Sigmoid colon (tissue), 7 donors: ENCODE measurements at places on chromosomes 2 and 18.

GRCh38 chr2:190050001-190050400, 12.5 kb downstream of the MSTN start:
- DNase-seq, result no peak

- no peak for DNase-seq
Measured at GRCh38 chr2:158047156-158047611, 54.5 kb upstream of the UPP2 start.

DNA sequence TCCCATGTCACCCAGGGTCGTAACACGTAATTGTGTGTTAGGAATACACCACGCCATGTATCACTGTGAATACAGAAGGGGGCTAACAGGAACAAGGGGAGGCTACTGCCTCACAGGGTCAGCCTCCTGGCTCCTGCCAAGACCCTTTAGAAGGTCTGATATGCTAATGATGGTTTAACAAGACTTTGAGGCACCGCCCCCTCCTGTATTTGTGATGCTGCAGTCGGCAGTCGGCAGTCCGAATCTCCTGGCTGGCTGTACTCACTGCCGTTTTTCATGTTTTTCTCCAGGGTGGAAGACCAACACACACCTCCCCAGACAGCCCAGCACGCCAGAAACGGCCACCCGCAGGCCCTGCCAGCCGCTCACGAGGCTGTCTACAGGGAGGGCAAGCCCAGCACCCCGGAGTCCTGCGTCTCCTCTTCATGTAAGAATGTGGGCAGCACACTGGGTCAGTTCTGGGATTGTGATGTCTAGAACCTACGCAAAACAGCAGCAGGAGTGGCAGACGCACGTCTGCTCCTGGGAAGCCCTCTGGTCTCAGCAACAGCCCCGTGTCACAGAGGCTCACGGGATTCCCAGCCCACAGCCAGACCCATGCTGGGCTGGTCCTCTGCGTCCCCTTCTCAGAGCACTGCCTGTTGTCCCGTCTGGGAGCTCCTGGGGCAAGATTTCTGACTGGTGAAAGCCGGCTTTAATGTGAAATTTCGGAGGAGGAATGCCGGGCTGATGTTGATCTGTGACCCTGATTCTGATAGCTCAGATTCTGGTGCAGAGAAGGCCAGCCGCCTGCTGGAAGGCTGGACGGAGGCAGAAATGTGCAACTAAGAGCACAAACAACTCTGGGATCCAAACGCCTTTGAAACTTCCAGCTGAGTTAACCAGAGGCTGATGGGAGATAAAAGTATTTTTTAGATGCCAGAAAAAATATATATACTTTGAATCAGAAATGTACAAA, 39.7 kb upstream of the B3GNT7 start:
- peak; percentile 72 for DNase-seq

- no peak for DNase-seq
Measured at GRCh38 chr2:236673823-236674185, 104.2 kb downstream of the ACKR3 start.

GRCh38 chr2:44668336-44668735, 273.2 kb upstream of the SIX3 start:
- no peak for DNase-seq

- no peak for DNase-seq
Measured at GRCh38 chr2:73020306-73020656, 51.2 kb downstream of the SFXN5 start.

DNA sequence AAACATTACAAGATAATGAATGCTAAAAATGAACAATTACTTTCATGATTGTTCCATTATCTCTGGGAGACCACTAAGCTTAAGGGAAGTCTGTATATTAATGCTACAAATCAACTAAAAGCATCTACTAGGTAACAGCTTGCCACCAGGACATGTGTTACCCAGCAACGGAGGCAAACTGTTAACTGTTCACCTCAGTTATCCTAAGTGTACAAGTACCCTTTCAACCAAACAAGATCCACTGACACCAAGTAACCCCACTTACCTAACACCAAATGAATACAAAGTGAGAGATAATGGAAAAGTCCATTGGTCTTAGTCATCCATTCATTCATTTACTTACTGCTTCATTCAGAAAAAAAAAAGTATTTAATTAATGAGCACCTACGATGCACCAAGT, 54.7 kb upstream of the KIDINS220 start:
- no peak for DNase-seq

DNA sequence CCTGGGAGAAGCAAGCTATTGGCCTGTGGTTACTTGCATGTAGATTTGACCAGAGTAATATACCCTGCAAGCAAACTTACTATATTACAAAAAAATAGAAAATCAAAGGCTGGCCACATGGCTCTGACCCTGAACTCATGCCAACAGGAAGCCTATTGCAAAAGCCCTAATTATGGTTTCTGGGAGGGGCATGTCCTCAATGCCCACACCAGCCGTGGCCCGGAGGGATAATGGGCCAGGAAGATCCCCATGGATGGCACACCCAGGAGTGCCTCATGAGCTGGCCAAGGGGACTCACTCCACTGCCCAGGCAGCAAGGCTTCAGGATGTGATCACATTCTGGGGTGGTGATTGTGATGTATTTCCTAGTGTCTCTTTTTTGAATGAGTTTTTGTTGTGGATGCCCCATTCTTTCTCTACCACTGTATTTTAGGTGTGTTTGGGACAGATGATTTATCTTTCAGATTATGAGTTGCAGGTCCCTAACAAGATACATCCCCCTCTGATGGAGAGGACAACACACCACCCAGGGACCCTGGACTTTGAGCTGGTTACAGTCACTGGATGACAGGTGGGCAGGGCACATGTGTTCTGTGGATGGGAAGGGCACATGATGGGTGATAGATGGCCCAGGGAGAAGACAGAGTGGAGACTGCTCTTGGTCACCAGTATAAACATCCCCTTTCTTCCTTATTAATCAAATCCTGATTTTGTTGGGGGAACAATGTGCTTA, 18.7 kb upstream of the TFCP2L1 start:
- no peak for DNase-seq

- DNase-seq, result no peak
Measured at GRCh38 chr2:222424276-222424728, at the start of gene SGPP2. SGPP2 (plus strand) TSS chr2:222424543; CDS start chr2:222424603, 60 bp downstream.

DNA sequence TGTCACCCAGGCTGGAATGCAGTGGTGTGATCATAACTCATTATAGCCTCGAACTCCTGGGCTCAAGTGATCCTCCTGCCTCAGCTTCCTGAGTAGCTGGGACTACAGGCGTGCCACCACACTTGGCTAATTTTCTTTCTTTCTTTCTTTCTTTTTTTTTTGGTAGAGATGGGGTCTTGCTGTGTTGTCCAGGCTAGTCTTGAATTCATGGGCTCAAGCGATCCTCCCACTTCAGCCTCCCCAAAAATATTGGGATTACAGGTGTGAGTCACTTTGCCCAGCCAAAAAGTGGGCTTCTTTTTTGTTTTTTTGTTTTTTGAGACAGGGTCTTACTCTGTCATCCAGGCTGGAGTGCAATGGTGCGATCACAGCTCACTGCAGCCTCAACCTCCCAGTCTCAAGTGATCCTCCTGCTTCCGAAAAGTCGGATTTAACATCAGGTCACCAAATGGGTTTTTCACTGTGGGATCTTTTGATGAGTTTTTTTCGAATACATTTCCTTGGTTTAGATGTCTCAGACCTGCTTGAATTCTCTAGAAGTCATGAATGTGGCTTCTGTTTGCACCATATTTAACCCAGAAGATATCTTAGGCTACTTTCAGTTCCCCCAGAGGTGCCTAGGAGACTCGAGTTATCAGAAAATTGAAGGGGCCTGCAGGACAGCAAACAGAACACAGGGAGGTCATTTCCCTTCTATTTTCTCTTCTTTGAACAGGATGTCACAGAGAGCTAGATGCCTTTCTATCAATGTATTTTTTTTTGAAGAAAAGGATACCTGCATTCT, 8.9 kb downstream of the RAB31 start:
- DNase-seq, result peak; percentile 8

DNA sequence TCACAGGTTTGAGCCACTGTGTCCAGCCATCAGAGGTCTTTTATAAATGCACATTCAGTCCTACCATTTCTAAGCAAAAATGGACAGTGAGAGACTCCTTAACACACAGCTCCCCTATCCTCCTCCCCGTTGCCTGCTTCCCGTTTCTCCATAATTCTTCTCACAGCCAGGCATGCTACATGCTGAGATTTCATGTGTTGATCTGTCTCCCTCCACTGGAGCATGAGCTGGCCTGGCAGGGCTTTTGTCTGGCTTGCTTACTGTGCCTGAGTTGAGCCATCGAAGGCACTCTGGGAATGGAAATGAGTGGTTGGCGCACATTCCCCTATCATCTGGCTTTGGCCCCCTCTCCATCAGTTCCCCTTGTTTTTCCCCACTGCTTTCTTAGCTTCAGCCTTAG, 413.5 kb downstream of the PTPRM start:
- DNase-seq, result no peak

GRCh38 chr2:129404000-129404685, 575.3 kb upstream of the RAB6C start:
- DNase-seq, result no peak

- no peak for DNase-seq
Measured at GRCh38 chr2:149200109-149200520, 130.3 kb upstream of the LYPD6 start.

- no peak for DNase-seq
Measured at GRCh38 chr2:172242961-172243360, 140.3 kb upstream of the DLX2 start.

DNA sequence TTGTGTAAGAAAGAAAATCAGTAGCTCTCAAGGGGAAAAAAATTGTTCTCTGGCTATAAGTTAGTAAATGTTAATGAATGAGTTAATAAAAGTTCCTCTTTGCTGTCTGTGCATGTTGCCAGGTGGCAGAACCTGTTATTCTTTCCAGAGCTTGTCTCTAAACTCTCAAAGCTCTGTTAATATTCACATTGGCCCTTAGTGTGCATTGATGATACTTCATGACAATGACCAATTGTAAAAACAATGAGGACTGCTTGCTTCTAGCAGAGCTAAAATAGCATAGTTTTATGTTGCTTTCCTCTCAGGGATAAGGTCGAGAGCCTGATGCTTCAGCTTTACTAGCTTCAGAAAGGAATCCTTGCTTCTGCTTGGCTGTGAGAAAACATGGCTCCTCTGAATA, 91.5 kb downstream of the RAD51AP2 start:
- DNase-seq, result no peak

DNA sequence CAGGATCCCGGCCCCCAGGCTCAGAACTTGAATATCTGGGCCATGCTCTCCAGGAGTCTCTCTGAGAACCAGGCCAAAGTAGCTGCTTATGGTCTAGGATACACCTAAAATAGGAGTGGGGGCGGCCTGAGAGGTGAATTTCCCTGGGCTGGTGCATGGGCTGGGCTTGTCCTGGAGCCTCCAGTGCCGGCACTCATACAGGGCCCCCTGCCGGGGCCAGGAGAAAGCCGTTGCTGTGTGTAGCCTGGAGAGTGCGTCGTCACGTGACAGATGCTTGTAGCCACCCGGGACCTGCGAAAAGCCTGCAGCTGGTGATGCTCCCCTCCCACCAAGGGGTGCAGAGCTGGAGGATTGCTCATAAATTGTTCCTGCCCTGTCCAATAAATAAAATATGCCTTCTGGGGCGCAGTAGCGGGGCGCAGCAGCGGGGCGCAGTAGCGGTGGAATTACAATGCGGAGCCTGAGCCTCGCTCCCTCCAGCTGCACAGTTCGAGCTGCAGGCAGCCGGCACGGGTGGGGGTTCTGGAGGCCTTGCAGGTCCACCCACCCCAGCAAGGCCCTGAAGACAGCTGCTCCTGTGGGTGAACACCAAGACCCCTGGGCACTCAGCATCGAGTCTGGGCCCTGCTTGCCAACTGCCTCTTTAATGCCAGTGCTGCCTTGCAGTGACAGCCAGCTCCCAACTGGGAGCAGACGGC, 289.9 kb downstream of the NDUFA10 start:
- no peak for DNase-seq

- peak; percentile 19 for DNase-seq
Measured at GRCh38 chr18:13387855-13388548, 169.4 kb downstream of the LDLRAD4 start.

GRCh38 chr2:54247115-54247514, 8.9 kb downstream of the TSPYL6 start:
- no peak for DNase-seq

GRCh38 chr2:45166229-45166890, 157.1 kb upstream of the SIX2 start:
- DNase-seq, result no peak

DNA sequence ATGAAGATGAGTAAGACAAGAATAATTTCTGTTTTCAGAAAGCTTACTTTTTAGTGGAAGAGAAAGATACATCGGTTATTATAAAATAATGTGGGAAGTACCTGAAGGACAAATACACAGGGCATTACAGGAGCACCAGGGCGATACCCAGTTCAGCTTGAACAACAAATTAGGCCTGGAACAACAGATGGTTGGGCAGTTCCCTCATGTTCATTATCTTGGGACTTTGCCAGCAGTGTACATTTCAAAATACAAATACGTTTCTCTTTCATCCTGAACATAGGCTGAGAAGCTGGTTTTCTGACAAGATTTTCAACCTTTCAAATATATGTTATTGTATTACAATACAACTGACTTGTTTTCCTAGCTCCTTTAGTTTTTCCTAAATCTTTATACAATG, 79.6 kb downstream of the TGIF1 start:
- no peak for DNase-seq

GRCh38 chr2:207150284-207150683, 15.5 kb downstream of the KLF7 start:
- no peak for DNase-seq

DNA sequence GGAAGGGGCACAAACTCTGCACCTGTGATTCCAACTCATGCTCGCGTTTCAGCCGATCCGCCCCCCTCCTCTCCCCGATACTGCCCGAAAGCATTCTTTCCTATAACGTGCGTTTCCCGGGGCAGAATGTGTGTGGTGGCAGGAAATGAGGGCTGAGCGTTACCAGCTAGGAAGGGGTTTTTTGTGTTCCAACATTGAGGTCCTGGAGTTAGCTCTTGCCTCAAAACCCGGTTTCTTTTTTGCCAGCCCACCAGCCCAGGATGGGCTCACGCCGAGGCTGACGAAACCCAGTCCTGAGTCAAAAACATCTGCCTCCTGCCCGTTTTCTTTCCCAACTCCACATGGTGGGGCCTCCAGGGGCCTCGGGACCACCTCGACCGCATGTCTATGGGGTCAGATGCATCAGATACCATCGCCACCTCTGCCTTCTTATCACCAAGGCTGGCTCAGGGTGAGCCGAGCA, 113.7 kb upstream of the COPS8 start:
- no peak for DNase-seq

DNA sequence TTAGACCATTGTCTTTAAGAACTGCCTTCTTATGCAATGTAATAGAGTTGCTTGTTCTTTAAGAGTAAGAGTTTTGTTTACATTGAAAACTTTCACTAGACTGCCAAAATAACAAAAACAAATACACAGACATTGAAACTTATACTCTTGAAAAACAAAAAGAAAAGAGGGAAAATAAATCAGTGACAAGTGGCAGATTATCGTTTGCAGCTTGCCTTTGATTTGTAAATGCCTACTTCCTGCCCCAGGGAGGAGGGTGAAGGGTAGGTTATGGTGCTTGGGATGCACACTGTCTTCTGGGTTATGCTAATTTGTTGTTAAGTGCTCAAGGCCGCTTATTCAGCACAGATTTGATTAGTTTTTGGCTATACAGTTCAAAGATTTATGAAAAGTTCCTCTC, 198.7 kb downstream of the TGIF1 start:
- no peak for DNase-seq
